Pancreas (tissue), 10 donors: ENCODE measurements at places on chromosomes 11 and 22. TPM values are rescaled to one million over a fixed set of nuclear protein-coding genes. Genes with fewer than 3 reads are reported as not detected.
A peak's percentile ranks its signal among the peaks of the same experiment; 100 is the strongest.

The MRGPRE gene
- total RNA-seq: not detected

The SLC22A12 gene
- not detected for total RNA-seq

The OR51A2 gene
- total RNA-seq: not detected

The GAL3ST3 gene
- total RNA-seq: 0.58 TPM

The SCUBE2 gene
- 8.1 TPM for total RNA-seq

The MMP1 gene
- 0.70 TPM for total RNA-seq

The TENM4 gene
- total RNA-seq: 0.37 TPM

The CCDC134 gene
- total RNA-seq: 7.6 TPM

DNA sequence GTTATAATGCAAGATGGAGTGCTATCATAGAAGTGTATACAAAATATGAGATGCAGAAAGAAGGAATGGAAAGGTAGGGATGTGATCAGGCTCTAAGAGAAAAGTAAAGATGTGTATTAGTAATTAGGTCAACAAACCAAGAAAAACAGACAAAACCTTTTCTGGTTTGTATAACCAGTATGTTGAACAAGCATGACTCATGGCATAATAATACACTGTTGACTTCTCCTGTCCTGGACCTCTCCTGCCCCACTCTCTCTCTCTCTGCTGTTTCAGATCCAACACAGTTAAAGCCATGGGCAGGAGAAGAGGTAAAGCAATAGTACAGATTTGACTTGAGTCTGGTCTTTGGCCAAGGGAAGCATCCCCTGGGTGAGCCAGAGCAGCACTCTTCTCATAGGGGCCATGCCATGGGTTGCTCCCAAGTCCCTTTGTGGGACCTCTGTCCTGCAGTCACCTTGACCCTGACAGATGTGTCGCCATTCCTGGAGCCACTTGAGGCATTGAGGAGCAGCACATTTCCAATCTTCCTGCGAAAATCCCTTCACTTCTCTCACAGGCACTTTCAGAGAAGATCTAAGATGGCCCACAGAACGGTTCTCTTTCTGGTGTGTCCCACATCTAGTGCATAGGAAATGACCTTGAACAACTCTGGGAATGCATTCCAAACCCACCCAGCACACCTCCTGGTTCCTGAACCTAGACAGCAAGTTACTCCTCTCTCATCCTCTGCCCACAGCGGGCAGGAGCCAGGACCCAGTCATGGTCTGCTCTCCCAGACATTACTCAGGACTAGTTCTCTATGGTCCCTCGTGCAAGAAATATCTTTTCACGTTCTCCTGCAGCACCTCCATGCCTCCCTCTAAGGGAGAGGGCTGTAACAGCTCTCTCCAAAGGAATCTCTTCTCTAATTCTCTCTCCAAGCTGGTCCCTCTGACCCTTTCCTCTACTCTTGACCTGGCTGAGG, 58.2 kb upstream of the PRSS23 start:
- H3K27me3 ChIP-seq: no peaks in the 10 kb centered on the region
- no peak for DNase-seq
- no peaks in the 10 kb centered on the region for H3K36me3 ChIP-seq
- H3K27ac ChIP-seq: no peak overlapping the region
- no peak overlapping the region for H3K4me3 ChIP-seq

GRCh38 chr22:29315286-29316140, at the start of gene RASL10A:
Gene RASL10A, minus strand, starts transcription at chr22:29315697. Its CDS starts 451 bp downstream, at chr22:29315246.
- no peak within 1 kb of the TSS for H3K27ac ChIP-seq
- no peaks in the 10 kb centered on the region for H3K4me1 ChIP-seq
- DNase-seq: no peak
- peaks cover 8% of the 10 kb centered on the region for H3K27me3 ChIP-seq
- no peaks in the 10 kb centered on the region for H3K36me3 ChIP-seq

- no peaks in the 10 kb centered on the region for H3K27me3 ChIP-seq
- H3K27ac ChIP-seq: no peak overlapping the region
- H3K36me3 ChIP-seq: no peaks in the 10 kb centered on the region
- DNase-seq: no peak
- H3K4me3 ChIP-seq: no peak overlapping the region
These were observed 23.7 kb downstream of the INCENP start for GRCh38 chr11:62147545-62147944.

DNA sequence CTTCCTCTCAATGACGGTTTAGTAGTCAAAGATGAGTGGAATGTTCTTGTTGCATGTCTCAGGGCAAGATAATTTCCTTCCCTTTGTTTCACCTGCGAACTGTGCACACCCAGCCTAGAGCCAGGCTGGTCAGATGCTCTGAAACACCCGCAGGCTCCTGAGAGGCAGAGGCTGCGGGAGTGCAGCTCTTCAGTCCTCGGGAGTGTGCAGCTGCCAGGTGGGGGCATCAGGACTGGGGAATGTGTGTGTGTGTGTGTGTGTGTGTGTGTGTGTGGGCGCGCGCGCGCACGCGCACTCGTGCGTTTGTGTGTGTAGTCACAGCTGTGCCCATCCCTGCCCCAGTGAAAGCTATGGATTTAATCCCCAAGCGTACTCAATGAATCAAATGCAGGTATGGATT, 136.2 kb upstream of the NTM start:
- H3K27me3 ChIP-seq: no peaks in the 10 kb centered on the region
- no peak overlapping the region for H3K27ac ChIP-seq
- no peak overlapping the region for H3K4me3 ChIP-seq
- no peaks in the 10 kb centered on the region for H3K4me1 ChIP-seq
- no peaks in the 10 kb centered on the region for H3K36me3 ChIP-seq

GRCh38 chr11:12631651-12632050, 42.6 kb upstream of the TEAD1 start:
- no peaks in the 10 kb centered on the region for H3K36me3 ChIP-seq
- no peak overlapping the region for H3K27ac ChIP-seq
- no peak overlapping the region for H3K4me3 ChIP-seq
- H3K4me1 ChIP-seq: no peaks in the 10 kb centered on the region

- no peaks in the 10 kb centered on the region for H3K4me1 ChIP-seq
- no peak overlapping the region for H3K4me3 ChIP-seq
- no peaks in the 10 kb centered on the region for H3K36me3 ChIP-seq
These were observed 10.4 kb upstream of the LAYN start for GRCh38 chr11:111530091-111530490.

- H3K4me1 ChIP-seq: no peaks in the 10 kb centered on the region
- H3K36me3 ChIP-seq: no peaks in the 10 kb centered on the region
- DNase-seq: no peak
- no peaks in the 10 kb centered on the region for H3K27me3 ChIP-seq
- no peak overlapping the region for H3K4me3 ChIP-seq
These were observed 1295.9 kb downstream of the JRKL start for GRCh38 chr11:97685695-97686094.

DNA sequence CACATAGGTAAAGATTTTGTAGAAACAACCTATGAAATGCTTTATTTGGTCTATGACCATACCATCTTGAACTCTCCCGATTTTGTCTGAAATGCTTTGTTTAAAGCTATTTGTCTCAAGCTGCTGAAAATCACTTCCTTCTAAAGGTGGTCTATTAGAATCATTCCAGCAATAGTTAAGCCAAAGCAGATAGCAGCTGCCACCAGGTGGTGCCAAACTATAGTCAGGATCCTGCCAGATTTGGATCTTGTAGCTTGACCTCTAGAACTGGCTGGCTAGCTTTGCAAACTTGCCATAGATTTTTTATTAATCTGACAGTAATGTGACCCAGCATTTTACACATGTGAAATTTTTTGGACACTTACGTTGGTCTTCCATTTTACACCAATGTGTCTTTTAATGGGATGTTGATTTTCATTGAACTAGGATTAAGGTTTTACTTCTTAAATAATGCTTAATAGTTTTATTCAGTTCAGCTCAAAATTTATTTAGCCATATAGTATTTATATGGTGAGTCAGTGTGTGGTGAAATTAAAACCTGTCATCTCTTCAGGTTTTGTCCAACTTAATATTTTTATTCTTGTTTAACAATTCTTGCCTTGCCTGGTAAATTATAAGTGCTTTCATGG, 19.7 kb downstream of the CTR9 start:
- no peak overlapping the region for H3K27ac ChIP-seq
- H3K36me3 ChIP-seq: peaks cover 32% of the 10 kb centered on the region
- no peaks in the 10 kb centered on the region for H3K27me3 ChIP-seq
- peaks cover 6% of the 10 kb centered on the region for H3K4me1 ChIP-seq
- DNase-seq: peak; percentile 51
- H3K4me3 ChIP-seq: no peak overlapping the region

DNA sequence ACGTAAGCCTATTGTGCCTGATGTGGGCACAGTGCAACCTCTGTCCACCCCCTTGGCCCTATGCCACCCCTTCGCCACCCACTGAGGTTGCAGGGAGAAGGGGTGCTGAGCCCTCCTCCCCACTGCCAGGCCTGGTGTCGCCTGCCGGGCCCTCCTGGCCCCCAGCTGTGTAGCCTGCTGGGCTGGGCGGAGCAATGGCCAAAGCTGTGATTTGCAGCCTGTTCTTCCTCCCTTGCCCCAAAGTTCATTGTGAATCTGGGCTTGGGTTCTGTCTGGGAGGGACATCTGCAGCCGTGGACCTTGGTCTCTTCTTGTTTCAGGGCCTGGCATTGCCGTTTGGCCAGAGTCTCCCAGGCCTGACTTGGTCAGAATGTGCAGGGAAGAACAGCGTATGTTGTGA, 121.9 kb downstream of the PKNOX2 start:
- no peaks in the 10 kb centered on the region for H3K27me3 ChIP-seq
- no peak overlapping the region for H3K4me3 ChIP-seq
- no peak overlapping the region for H3K27ac ChIP-seq
- no peaks in the 10 kb centered on the region for H3K4me1 ChIP-seq

GRCh38 chr11:19570889-19571288, 141.7 kb upstream of the NAV2 start:
- no peak overlapping the region for H3K4me3 ChIP-seq
- no peak for DNase-seq
- H3K36me3 ChIP-seq: no peaks in the 10 kb centered on the region

GRCh38 chr11:108967571-108967970, 302.7 kb downstream of the DDX10 start:
- no peak overlapping the region for H3K4me3 ChIP-seq
- H3K36me3 ChIP-seq: no peaks in the 10 kb centered on the region
- DNase-seq: no peak
- no peaks in the 10 kb centered on the region for H3K4me1 ChIP-seq
- H3K27me3 ChIP-seq: no peaks in the 10 kb centered on the region
- no peak overlapping the region for H3K27ac ChIP-seq

DNA sequence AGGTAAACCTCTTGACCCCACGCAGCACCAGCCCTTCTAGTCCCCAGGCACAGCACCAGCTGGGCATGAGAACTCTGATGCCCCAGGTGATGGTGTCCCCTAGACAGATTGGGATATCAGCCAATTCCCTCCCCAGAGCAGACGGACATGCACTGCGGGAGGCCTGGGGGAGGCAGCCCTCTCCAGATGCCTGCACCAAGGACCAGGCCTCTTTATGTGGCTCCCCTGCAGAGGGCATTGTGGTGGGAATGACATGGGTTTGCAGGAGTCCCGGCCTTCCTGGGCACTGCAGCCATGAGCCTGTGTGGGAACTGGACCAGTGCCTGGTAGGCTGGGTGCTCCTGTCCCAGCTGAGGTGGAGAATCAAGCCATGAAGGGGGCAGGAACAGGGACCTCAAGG, 25.9 kb downstream of the PPM1F start:
- DNase-seq: no peak
- no peak overlapping the region for H3K4me3 ChIP-seq
- no peaks in the 10 kb centered on the region for H3K27me3 ChIP-seq
- H3K4me1 ChIP-seq: peaks cover 7% of the 10 kb centered on the region
- H3K36me3 ChIP-seq: peaks cover 16% of the 10 kb centered on the region
- H3K27ac ChIP-seq: no peak overlapping the region
